CD4-positive, alpha-beta memory T cell (primary cell): ENCODE measurements at places on chromosomes 2 and 18.
A peak's percentile ranks its signal among the peaks of the same experiment; 100 is the strongest.

- H3K27ac ChIP-seq: no peak overlapping the region
- H3K36me3 ChIP-seq: no peaks in the 10 kb centered on the region
- H3K27me3 ChIP-seq: no peaks in the 10 kb centered on the region
- no peak for DNase-seq
- no peak overlapping the region for H3K4me3 ChIP-seq
Measured at GRCh38 chr2:113079131-113079530, 11.4 kb downstream of the IL1F10 start.

DNA sequence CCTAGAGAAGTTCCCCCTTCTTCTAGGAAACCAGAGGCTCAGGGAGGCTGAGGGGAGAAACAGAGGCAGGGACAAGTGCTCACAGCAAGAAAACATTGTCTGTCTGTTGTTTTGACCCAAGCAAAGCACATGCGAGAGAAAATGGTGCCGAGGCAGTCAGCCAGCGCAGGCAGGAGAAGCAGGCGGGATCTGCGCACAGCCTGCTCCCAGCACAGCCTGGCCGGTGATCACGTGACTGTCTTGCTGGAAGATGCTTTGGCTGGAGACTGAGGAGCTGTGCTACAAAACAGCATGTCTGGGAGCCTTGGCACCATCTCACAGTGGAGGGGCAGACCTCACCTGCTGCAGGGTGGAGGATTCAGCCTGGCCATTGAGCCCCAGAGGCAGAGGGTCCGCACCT lies 93.7 kb upstream of the MYCN start:
- H3K27me3 ChIP-seq: no peaks in the 10 kb centered on the region
- no peak for DNase-seq
- no peak overlapping the region for H3K27ac ChIP-seq
- no peaks in the 10 kb centered on the region for H3K4me1 ChIP-seq

GRCh38 chr2:23449831-23450331 lies 64.9 kb downstream of the KLHL29 start:
- H3K27me3 ChIP-seq: no peaks in the 10 kb centered on the region
- no peak overlapping the region for H3K27ac ChIP-seq
- H3K4me3 ChIP-seq: no peak overlapping the region
- no peaks in the 10 kb centered on the region for H3K36me3 ChIP-seq
- H3K4me1 ChIP-seq: peaks cover 15% of the 10 kb centered on the region

- DNase-seq: no peak
- H3K27ac ChIP-seq: no peak overlapping the region
- no peaks in the 10 kb centered on the region for H3K27me3 ChIP-seq
- no peaks in the 10 kb centered on the region for H3K36me3 ChIP-seq
Measured at GRCh38 chr2:232207174-232207573, 171.4 kb upstream of the ALPP start.

GRCh38 chr2:19868224-19868623 lies 33.6 kb downstream of the TTC32 start:
- H3K27me3 ChIP-seq: no peaks in the 10 kb centered on the region
- peaks cover 25% of the 10 kb centered on the region for H3K4me1 ChIP-seq
- H3K36me3 ChIP-seq: peaks cover 5% of the 10 kb centered on the region
- peak overlapping the region; percentile 35 for H3K27ac ChIP-seq

DNA sequence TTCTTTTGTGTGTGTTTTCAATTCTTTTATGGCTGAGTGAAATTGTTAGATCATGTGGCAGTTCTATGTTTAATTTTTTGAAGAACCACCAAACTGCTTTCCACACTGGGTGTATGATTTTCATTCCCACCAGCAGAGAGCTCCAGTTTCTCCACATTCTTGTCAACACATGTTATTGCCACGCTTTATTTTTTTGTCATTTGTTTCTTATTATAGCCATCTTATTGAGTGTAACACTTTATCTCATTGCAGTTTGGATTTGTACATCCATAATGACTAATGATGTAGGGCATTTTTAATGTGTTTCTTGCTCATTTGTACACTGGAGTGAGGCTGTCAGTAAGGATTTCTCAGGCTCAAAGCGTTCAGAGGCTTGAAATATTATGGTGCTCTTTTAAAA lies 184.2 kb downstream of the PIEZO2 start:
- DNase-seq: no peak
- no peak overlapping the region for H3K4me3 ChIP-seq
- H3K36me3 ChIP-seq: no peaks in the 10 kb centered on the region
- H3K27me3 ChIP-seq: no peaks in the 10 kb centered on the region

DNA sequence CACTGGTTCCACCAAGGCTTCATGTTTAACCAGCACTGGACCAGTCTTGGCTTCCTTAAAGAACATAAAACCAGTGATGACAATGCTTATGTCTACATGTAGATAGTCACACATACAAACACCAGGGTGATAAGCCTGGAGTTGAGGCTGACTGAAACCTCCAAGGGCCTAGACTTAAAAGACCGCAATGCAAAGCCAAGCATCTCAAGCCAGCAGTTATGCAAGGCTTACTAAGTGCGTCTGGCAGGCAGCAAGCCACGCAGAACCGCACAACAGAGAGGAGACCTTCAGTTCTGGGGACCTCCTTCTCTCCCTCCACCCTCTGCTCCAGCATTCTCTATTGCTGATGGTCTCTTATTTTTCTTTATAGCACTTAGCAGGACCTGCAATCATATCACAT lies 63.2 kb upstream of the ACAA2 start:
- H3K27ac ChIP-seq: no peak overlapping the region
- DNase-seq: no peak
- no peaks in the 10 kb centered on the region for H3K27me3 ChIP-seq
- no peak overlapping the region for H3K4me3 ChIP-seq
- no peaks in the 10 kb centered on the region for H3K4me1 ChIP-seq
- no peaks in the 10 kb centered on the region for H3K36me3 ChIP-seq

GRCh38 chr2:23905155-23905554 lies 21.8 kb downstream of the ATAD2B start:
- DNase-seq: no peak
- no peaks in the 10 kb centered on the region for H3K27me3 ChIP-seq
- H3K27ac ChIP-seq: no peak overlapping the region
- H3K4me3 ChIP-seq: no peak overlapping the region

DNA sequence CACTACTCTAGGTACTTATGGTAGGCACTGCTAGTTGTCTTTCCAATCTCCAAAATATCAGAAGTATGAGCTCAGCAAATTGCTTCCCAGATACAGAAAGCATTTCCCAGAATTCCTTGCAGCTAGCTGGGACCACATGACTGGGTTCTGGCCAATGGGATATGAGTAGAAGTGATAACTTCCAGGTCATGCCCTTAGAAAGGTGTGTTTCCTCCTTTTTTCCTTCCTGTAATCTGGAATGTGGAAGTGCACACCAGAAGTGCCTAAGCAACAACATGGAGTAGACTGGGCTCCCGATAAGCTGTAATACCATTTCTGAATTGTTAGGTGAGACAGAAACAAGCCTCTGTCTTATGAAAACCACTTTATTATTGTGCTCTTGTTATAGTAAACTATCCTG lies 279.8 kb downstream of the ZNF385B start:
- no peaks in the 10 kb centered on the region for H3K4me1 ChIP-seq
- no peak overlapping the region for H3K27ac ChIP-seq
- no peaks in the 10 kb centered on the region for H3K36me3 ChIP-seq
